ENCODE measurements at places on chromosomes 12 and 14.

- DNase-seq = no peak
These were observed 26.1 kb downstream of the SERPINA11 start for GRCh38 chr14:94426526-94426925.

DNA sequence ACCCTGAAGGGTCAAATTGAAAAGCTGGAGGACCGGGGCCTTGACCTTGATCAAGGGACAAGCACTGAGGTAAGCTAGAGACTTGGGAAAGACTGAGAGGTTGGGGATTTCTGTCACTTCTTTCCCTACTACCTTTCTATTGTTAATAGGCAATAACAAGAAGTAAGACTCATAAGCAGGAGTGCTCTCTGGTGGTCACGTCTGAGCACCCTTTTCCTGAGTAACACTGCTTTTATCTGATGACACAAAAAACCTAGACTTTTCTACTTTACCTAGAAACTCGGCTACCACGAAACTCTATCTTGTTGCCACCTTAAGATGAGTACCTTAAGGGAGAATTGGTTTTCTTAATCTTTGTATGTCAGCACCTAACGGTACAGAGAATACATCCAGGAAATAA, 35.5 kb upstream of the PPFIBP1 start:
- no peak for DNase-seq

DNA sequence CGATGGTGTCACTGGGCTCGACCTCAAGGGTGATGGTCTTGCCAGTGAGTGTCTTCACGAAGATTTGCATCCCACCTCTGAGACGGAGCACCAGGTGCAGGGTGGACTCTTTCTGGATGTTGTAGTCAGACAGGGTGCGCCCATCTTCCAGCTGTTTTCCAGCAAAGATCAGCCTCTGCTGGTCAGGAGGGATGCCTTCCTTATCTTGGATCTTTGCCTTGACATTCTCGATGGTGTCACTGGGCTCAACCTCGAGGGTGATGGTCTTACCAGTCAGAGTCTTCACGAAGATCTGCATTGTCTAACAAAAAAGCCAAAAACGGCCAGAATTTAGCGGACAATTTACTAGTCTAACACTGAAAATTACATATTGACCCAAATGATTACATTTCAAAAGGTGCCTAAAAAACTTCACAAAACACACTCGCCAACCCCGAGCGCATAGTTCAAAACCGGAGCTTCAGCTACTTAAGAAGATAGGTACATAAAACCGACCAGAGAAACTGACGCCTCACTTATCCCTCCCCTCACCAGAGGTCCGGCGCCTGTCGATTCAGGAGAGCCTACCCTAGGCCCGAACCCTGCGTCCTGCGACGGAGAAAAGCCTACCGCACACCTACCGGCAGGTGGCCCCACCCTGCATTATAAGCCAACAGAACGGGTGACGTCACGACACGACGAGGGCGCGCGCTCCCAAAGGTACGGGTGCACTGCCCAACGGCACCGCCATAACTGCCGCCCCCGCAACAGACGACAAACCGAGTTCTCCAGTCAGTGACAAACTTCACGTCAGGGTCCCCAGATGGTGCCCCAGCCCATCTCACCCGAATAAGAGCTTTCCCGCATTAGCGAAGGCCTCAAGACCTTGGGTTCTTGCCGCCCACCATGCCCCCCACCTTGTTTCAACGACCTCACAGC, 717 bp downstream of the UBC start:
- DNase-seq = peak; percentile 90

- DNase-seq = no peak
These were observed 83.6 kb downstream of the WNK1 start for GRCh38 chr12:835754-836518.

- no peak for DNase-seq
These were observed 58.5 kb downstream of the NIN start for GRCh38 chr14:50772412-50772811.

DNA sequence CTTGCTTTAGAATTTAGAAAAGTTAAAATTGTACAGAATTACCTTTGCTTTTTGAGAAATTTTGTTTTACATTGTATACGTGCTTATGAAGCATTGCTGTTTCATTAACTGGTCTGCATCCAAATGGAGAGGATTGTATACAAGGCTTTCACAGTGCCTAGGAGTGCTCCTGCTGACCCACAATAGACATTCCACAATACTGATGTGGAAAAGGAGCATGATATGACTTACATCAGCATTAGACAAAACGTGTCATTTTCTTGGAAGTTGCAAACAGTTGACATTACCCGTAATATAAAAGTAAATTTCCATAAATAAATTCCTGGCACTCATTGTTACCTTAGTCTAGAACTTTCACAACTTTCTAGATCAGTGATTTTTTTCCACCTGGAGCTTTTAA, 1.9 kb downstream of the PRKD1 start:
- DNase-seq = no peak

- DNase-seq = no peak
These were observed 37.3 kb downstream of the SSH1 start for GRCh38 chr12:108819920-108820706.

- DNase-seq = no peak
These were observed 57.2 kb upstream of the MAX start for GRCh38 chr14:65159281-65160062.

- DNase-seq = no peak
These were observed 44.9 kb downstream of the ATP2B1 start for GRCh38 chr12:89663577-89664357.

DNA sequence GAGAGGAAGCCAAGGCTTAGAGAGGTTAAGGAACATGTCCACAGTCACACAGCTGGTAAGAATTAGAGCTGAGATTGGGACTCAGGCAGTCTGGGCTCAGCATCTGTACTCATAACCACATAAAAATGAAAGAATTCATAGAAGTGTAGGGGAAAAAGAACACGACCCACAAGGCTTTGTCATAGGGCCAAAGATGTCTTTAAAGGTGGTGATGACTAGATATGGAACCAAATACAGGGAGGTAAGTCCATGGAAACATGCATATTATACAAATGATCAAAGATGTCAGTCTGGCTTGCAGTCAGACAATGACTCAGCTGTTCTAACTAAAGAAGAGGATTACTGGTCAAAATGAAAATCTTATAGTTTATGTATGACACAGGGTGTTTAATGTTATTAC, 7.2 kb upstream of the SSPN start:
- no peak for DNase-seq

DNA sequence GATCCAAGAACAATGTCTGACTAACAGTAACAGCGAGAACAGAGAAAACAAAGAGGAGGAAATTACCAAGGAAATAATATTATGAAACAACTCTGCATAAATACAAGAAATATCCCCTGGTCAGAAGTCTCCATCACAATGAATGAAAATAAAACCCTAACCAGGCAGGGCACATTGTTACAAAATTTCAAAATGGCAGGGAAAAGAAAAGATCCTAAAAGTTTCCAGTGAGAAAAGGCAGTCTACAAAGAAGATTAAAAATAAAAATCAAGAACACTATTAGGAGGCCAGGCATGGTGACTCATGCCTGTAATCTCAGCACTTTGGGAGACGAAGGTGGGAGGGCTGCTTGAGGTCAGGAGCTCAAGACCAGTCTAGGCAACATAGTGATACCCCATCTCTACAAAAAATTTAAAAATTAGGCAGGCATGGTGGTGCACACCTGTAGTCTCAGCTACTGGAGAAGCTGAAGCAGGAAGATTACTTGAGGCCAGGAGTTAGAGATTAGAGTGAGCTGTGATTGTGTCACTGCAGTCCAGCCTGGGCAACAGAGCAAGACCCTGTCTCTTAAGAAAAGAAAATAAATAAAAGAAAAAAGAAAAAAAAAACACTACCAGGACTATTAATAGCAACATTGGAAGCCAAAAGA, 47.8 kb downstream of the FERMT2 start:
- no peak for DNase-seq

GRCh38 chr12:121465921-121466793, 66.2 kb downstream of the RNF34 start:
- peak; percentile 19 for DNase-seq

All from effector CD4-positive, alpha-beta T cell (primary cell).